Astrocyte of the hippocampus (primary cell): ENCODE measurements at places on chromosomes 6 and 20.

- no peak for DNase-seq
Observed at GRCh38 chr20:20073801-20074371, 21.6 kb downstream of the CFAP61 start.

- DNase-seq: no peak
Observed at GRCh38 chr6:99138445-99138844, 190.7 kb upstream of the FBXL4 start.

GRCh38 chr6:37005061-37005810, at the start of gene FGD2:
Gene FGD2 (plus strand): TSS chr6:37005655. CDS start chr6:37005818, 163 bp downstream.
- DNase-seq: no peak

DNA sequence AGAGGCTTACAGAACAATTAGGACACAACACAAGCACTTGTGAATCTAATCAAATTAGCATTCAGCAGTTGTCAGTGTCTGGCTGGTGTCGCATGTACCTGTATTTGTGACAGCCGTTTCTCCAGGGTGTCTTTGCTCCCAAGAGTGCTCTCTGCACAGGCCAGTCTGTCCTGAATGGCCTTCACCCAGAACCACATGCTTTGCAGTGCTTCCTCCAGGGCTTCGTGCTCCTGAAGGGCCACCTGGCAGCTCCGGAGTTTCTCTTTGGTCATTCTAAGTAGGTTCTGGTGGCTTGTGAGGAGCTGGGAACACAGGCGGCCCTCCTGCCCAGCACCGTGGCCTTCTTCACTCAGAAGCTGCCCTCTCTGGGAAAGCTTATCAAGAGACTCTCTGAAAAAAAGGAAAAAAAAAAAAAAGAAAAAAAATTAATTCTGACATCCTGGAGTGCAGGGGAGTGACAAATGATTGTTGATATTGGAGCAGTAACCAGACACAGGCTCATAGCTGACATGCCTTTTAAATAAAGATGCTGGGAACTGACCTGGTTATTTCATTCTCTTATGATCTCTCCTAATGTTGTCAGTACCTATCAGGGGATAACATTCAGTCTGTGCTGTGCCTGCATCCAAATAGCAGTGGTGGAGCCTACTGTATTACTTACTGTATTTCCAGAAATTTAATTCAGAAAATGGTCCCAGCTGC, 245.8 kb downstream of the SYNE1 start:
- peak; percentile 42 for DNase-seq

- peak; percentile 70 for DNase-seq
Observed at GRCh38 chr6:70371454-70372105, 41.7 kb upstream of the FAM135A start.

- DNase-seq: no peak
Observed at GRCh38 chr20:62485062-62485700, 9.4 kb upstream of the GATA5 start.

DNA sequence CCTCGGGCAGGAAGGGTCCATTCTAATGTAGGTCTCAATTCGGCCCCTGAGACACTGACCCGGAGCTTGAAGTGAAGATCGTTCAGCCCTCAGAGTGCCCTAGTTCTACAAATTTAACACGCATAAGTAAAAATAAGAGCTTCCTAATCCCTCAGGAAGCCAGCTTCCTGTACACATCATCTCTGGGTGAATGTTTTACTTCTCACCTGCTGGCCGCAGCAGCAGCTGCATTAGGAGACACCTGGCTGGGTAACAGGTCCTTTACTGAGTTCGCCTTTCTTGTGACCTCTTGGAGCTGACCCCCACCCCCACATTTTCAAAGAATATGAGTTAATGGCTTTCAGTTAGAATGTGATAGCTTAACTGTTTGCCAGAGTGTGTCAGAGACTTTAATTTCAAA, 165.0 kb downstream of the SMOC2 start:
- DNase-seq: no peak
